ENCODE measurements at places on chromosomes 11 and 22. TPM values are rescaled to one million over a fixed set of nuclear protein-coding genes. Genes with fewer than 3 reads are reported as not detected.

CHCHD10 gene
- 118 TPM for total RNA-seq

CRYAB gene
- not detected for total RNA-seq

OR2AT4 gene
- total RNA-seq, result not detected

P2RY2 gene
- not detected for total RNA-seq

CRYBB1 gene
- not detected for total RNA-seq

KLHDC7B gene
- 2.6 TPM for total RNA-seq

FZD4 gene
- 0.16 TPM for total RNA-seq

CD6 gene
- 227 TPM for total RNA-seq

MS4A6E gene
- not detected for total RNA-seq

CLMP gene
- 0.41 TPM for total RNA-seq

ACER3 gene
- total RNA-seq, result 24.3 TPM

DNA sequence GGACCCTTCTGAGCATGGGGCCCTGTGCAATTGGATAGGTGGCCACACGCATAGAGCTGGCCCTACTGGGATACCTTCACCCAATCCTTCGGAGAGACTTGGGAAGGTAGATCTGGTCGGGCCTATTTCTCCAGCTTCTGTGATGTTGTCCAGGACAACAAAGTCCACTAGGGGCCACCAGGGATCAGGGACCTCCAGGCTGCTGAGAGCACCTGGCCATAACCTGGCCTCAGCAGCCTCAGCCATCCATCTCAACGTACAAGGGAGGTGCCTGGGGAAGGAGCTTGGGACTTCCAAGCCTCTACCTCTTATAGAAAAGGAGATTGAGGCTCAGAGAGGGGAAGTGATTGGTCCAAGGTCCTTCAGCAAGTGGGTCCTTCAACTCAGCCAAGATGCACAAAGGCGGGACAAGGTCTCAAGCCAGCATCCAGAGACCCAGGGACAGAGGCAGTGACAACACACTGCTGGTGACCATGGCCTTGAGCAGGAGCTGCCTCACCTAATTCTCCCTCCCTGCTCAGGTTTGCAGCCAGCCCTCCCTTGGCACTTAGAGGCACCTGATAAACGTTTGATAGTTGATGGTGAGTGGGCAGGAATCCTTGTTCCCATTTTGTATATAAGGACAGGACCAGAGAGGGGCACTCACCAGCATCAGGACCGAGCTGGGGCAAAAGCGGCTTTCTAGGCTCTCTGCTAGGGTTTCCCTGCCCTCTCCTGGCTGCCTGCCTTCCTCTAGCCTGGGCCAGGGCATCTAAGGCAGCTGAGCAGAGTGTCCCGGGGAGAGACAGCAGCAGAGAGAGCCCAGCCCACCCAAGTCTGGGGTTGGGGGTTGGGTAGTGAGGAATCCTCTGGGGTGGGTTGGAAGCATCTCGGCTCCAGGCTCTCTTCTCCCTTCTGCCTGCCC is 4.5 kb downstream of the RAC2 start:
- DNase-seq, result no peak

DNA sequence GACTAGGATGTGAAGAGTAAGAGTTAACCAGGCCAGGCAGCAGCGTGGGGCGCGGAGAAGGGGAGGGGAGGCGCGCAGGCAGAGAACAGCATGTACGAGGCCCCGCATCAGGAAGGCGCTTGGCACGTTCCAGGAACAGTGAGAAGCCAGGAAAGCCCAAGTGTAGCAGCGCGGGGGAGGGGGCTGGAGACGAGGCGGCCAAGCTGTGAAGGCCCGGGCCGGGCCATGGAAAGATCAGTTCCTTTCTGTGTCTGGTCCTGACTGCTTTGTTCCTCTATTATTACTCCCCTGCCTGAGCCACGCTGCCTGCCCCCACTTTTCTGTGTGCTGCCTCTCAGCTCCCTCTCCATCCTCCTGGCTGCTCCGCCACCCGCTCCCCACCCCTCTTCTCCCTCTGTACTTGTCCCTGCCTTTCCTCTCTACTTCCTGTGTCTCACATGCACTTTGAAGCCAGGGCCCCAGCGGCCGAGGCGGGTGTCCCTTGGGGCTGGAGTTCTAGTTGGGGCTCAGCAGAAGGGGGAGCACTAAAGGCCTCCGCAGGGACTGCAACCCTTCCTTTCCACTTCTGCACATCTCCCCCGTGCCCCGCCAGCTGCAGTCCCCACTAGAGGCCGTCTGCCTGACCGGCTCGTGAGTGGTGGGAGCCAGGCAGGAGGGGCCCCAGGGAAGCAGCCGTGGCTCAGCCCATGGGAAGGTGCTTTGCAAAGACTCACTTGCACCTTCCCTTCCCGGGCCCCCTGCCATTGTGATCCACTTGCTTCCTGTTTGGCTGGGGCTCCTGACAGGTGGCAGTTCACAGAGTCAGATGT is 63.7 kb downstream of the PRDM11 start:
- no peak for DNase-seq

DNA sequence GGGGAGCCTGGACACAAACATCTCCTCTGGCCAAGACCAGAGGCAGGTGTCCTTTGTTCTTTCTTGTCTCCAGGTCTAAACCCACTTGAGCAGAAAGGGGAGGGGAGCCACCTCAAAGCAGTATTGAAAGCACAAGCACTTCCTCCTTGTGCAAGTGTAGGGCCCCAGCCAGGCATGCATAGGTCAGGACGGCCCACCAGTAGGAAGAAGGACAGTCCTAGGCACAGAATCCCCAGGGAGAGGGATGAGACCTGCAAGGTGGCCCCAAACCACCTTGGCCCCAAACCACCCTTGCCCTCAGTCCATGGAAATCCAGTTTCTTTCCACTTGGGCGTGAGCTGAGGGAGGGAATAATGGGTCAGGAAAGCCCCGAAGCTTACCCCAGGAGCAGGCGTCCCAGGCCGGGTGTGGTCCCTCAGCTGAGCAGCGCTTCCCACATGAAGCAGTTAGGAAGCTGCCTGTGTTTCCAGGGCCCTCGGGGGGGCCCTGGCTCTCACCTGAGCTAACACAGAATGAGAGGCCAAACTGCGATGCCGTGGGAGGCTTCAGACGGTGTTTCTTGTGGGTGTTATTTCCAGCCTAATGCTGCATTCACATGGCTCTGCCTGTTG is 20.4 kb upstream of the IGSF9B start:
- no peak for DNase-seq

DNA sequence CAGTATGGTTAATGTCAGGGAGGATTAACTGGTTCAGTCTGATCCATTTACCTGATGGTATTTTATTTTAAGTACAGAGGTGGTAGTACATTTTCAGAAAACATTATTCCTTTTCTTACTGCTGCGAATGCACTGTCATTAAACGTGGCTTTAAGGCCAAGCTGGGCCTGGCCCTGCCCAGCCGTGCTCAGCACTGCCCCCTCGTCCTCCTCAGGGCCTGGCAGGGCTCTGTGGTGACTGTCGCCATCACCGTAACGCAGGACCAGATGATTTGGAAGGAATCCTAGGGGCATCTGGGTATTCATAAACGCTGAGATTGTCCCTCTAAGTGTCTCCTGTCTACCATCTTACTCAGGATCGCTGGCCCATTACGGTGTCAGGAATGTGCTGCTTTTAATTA is 302.0 kb downstream of the TBC1D22A start:
- no peak for DNase-seq

GRCh38 chr11:47403571-47403970 is 4.8 kb upstream of the SLC39A13 start:
- DNase-seq, result no peak

- DNase-seq, result no peak
Observed at GRCh38 chr11:43992834-43993637, 50.6 kb downstream of the C11orf96 start.

GRCh38 chr11:102680945-102681344 is 24.6 kb downstream of the MMP27 start:
- DNase-seq, result no peak

GRCh38 chr11:68903288-68904247 is at the start of the genes IGHMBP2 and MRPL21:
TSS of gene IGHMBP2 (plus strand) at chr11:68903891. CDS start at chr11:68903953, 62 bp downstream.
TSS of gene MRPL21 (minus strand) at chr11:68903832. CDS start at chr11:68903810, 22 bp downstream.
- DNase-seq, result peak; percentile 90

- no peak for DNase-seq
Observed at GRCh38 chr11:5992604-5993251, 5.9 kb upstream of the OR52L1 start.

DNA sequence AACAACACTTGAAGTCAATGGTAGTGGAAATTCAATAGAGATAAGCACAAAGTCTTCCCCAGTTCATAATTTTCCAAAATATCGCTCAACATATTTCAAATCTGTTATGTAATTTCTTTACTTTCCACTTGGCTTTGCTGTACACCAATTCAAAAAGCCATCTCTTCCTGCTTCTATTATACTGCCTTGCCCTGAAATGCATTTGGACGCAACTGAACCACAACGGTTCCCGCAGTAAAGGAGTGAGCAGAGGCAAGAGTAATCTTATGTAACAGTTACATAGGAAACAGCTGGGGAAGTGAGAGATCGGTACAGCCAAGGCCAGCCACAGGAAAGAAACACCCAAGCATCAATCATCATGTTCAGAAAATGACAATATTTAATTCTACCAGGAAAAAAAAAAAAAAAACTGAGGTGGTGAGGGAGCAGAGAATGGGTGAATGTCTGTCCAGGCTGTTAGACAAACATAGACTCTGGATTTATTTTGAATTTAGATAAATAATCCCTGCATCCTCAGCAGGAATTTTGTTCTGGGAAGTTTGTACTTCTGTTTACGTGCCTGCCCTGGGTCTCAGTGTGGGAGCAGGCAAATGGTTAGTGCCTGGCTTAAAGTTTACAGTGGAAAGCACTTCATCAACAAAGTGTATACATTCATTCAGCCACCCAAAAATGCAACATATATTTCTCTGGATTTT is 392.2 kb downstream of the ETS1 start:
- peak; percentile 29 for DNase-seq

GRCh38 chr11:77851503-77851902 is 30.6 kb downstream of the AAMDC start:
- DNase-seq, result no peak

GRCh38 chr22:43419371-43420080 is 7.7 kb downstream of the MPPED1 start:
- no peak for DNase-seq

GRCh38 chr11:79346021-79346420 is 94.8 kb downstream of the TENM4 start:
- no peak for DNase-seq

DNA sequence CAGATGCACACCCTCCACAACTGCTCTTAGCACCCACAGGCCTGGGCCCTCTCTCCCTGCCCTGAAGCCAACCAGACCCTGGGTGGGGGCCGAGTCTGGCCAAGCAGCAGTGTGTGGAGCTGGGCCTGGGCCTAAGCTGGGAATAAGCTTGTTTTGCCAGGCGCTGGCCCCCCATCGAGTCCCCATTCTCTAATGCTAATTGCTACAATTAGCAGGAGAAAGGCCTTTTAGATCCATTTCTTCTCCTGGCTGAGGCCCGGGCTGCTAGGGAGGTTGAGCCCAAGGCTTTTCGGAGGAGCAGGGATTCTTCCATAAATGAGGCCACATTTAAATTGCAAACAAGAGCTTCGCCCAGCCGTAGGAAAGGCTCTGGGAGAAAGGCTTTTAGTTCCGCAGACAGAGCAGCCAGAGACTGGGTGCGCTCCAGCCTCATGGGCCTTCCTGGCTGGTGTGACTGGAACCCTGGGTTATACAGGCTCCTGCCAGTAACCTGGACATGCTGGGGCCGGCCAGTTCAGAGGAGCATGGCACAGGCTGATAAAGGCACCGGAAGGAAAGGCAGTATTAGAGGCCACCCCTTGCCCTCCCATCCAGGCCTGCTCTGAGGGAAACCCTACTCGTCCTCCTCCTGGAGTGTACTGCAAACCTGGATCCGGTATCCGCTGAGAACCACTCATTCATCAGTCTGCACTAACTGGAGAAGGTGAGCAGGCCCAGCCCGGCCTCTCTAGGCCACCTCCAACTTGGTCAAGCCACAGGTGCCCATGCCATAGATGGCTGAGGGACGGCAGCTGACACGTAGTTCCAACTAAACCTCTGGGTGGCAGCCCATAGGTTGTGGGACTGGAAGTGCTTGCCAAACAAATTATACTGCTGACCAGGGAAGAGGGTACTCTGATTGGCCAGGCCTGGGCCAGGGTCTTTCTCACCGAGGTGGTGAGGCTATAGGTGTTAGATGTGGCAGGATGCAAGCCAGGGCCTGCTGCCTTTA is 6.2 kb downstream of the KCNQ1OT1 start:
- no peak for DNase-seq

DNA sequence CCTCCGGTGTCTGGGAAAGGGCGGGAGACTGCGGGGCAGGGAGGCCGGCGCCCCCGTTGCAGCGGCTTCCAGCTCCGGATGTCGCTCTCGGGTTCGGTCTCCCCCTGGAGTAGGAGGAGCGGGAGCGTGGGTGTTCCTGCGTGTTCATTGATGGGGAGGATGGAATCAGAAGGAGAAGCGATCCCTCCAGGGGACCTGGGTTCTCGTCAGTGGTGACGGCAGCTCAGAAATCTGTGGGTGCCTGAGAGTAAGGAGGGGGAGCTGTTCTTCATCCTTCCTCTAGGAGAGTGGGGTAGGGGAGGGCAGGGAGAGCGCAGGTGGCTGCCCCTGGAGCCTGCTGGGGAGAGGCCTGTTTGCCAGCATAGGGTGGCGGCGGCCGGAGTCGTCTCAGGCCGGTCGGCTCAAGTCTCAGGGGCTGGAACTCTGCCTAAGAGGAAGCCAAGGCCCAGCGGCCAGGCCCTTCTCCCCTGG is 1.1 kb downstream of the UBASH3B start:
- DNase-seq, result peak; percentile 60

- no peak for DNase-seq
Observed at GRCh38 chr22:22604326-22605073, 39.9 kb upstream of the GGTLC2 start.

- no peak for DNase-seq
Observed at GRCh38 chr22:35842954-35843353, 125.3 kb downstream of the APOL5 start.

DNA sequence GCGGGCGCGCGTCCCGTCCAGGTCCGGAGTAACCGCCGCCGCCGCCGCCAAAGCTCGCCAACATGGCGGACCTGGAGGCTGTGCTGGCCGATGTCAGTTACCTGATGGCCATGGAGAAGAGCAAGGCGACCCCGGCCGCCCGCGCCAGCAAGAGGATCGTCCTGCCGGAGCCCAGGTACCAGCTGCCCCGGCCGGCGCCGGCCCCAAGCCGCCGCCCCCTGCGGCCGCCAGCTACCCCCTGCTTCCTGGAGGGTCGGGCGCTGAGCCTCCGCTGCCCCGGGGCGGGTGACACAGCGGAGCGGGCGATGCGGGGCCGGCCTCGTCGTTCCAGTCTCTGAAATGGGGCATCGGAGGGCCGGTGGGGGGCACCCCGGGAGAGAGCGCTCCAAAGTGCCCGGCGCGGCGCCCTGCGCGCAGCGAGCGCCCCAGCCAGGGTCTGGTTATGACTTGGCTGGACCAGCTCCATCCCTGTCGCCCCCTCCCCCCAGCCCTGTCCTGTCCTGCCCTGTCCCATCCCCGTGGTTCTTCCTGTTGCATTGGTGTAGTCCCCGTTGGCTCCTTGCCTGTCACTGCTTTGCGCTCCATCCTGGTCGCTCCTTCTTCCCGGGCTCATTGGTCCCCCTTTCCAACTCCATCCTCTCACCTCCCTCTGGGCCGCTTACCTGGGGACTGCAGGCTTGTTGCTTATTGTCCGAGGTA is 653 bp downstream of the GRK3 start:
- DNase-seq, result peak; percentile 20

DNA sequence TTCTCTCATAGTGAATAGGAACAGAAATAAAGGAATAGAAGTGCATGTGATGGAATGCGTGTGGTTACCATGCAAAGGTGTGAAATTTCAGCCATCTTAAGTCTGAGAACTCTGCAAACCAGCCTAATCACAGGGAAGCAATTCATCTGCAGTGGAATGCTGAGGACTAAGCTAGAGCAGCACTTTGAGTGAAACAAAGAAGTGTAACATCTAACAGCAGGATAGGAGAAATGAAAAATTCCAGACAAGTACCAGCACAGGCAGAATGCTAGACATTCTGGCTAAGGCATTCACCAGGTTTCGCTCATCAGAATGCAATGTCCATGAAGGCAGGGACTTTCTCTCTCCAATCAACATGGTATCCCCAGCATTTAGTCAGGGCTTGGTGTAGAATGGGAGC is 41.2 kb upstream of the SLC36A4 start:
- no peak for DNase-seq

GRCh38 chr22:50305923-50306566 is 1.4 kb downstream of the PLXNB2 start:
- no peak for DNase-seq

All from activated naive CD4-positive, alpha-beta T cell treated with anti-CD3 and anti-CD28 coated beads, Interleukin-2, amount 50 U/mL, for 72 hours (primary cell).